Cortex of kidney (tissue), 1 donor: ENCODE measurements at places on chromosomes 5 and 9.

- no peak for DNase-seq
Observed at GRCh38 chr5:161686149-161686548, 628 bp downstream of the GABRA6 start.

DNA sequence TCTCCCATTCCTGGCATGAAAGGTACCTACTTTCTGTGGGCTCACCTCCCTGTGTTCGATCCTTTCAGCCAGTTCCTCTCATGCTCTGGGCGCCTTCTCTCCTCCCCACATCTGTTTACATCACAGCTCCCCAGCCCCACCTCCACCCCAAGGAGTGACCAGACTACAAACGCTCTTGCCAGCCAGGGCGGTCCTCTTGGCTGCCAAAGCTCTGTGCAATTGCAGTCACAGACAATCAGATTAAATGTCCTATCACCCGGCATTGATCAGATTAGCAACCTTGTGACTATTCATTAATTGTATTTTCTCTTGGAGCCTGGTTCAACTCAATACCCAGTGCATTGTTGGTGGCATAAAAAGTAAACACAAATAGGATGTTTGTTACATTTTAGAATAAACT lies 211.2 kb upstream of the TBCA start:
- no peak for DNase-seq

DNA sequence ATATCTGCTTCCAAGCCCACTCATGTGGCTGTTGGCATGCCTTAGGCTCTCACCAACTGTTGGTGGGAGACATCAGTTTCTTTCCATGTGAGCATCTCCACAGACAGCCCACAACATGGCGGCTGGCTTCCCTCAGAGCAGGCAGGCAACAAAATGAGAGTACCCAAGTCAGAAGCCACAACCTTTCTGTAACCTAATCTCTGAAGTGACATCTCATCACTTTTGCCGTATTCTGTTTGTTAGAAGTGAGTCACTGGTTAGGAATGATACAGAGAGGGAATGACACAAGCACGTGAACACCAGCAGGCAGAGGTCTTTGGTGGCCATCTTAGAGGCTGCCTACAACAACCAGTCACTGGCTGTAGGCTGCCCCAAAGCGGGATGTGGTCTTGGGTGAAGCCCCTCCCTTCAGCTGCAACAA lies 88.6 kb upstream of the RASGRF2 start:
- no peak for DNase-seq

DNA sequence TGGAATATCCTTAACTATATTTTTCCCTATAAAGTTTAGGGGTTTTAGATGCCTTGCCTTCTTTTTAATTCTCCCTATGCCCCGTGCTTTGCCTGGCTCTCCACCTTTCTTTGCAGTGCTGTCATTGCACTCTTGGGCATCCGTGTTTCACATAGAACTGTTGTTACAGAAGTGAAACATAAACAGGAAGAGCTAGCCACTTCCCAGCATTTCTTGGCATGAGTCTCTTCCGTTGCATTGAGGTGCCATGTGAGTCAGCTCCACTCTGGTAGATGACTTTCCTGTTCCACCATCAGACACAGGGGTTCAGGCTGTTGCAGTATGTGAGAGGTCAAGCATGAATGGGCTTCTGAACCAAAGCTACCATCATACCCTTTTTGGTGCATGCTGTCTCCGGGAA lies 73.4 kb downstream of the ANGPTL2 start:
- no peak for DNase-seq

- no peak for DNase-seq
Observed at GRCh38 chr5:137278476-137278875, 220.7 kb downstream of the SPOCK1 start.

DNA sequence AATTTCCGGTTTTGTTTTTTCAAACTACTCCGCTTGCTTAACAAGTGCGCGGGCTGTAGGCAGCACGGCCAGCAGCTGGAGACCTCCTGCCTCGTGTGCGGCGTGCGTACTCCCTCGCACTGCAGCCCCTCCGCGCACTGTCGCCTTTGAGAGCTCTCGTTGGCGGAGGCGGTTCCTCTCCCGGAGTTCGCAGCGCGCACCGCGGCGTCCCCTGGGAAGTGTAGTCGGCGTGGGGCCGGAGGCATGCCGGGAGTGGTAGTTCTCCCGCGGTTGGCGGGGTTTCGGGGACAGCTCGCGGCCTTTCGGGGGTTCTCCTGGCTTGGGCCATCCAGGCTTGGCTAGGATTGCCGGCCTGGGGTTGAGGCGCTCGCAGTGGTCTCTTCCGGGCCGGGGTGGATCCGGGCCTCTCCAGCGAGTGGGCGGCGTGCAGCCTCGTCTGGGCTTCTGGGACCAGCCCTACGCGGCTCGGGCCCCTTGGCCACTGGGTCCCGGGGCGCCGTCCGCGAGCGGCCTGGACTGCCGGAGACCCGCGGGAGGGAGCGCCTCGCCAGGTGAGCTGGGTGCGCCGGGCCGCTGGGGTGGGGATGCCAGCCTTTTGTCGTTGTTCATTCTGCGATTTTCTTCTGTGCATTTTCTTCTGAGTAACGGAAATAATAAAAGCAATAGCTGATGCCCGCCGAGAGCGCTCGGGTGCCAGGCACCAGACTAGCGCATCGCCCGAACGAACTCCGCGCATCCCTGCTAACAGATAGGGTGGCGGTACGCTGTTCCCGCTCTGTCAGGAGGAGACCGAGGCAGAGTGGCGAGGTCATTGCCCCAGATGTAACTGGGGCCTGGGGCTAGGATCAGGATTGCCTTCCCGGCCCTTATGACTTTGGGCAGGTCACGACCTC lies at the start of gene ZNF354C:
Gene ZNF354C (plus strand): TSS at position 258 of the 893 bp plus-strand sequence. CDS start 1,696 bp downstream, outside the sequence.
- DNase-seq = no peak
